ENCODE measurements at places on chromosomes 6 and 20.
A peak's percentile ranks its signal among the peaks of the same experiment; 100 is the strongest.

DNA sequence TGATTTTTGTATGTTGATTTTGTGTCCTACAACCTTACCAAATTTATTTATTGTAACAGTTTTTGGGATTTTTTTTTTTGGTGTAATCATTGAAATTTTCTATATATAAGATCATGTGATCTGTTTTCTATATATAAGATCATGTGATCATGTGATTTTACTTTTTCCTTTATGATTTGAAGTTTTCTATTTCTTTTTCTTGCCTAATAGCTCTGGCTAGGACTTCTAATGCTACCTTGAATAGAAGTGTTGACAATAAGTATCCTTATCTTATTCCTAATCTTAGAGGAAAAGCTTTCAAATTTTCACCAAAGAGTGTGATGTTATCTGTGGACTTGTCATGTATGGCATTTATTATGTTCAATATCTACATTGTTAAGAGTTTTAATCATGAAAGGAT is 69.7 kb downstream of the TNFAIP3 start:
- no peak for DNase-seq

DNA sequence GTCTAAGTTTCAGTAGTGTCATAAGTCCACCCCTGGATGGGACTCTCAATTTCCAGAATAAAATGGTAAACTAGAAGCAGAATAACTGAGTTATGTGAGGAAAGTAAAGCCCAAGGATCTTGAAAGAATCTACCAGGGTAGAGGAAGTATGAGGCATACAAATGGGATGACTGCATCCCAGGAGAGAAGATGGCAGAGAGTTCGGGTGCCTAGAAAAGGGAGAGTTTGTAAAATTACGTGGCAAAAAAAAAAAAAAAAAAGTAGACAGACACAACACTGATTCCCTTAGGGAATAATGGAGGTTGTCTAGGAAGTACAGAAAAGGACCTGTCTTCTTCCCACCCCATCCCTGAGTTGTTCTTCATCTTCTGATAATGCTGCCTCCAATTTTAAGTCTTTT is 3.4 kb downstream of the GABBR1 start:
- DNase-seq: no peak

DNA sequence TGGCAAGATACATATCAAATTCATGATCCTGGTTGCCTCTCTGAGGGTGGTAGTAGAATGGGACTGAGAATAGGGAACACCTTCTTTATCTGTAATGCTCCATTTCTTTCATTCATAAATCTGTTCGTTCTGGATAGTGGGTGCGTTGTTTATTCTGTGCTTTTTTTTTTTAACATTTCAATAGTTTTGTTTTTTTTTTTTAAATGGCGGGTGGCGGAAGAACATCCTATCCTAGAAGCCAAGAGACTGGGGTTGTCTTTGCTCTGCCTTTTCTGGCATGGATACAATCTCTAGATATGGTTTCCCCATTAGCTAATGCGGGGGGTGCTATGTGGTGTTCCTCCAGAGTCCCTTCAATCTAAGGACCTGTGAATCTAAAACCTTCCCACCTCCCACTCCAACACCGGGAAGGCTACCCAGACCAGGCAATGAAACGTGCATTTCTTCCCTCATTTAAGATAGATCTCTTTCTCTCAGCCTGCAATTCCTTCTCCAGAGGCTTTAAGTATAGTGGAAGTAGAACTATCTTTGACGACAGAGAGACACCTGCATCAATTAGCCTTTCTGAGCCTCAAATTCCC is 883 bp upstream of the CCDC28A start:
- no peak for DNase-seq

DNA sequence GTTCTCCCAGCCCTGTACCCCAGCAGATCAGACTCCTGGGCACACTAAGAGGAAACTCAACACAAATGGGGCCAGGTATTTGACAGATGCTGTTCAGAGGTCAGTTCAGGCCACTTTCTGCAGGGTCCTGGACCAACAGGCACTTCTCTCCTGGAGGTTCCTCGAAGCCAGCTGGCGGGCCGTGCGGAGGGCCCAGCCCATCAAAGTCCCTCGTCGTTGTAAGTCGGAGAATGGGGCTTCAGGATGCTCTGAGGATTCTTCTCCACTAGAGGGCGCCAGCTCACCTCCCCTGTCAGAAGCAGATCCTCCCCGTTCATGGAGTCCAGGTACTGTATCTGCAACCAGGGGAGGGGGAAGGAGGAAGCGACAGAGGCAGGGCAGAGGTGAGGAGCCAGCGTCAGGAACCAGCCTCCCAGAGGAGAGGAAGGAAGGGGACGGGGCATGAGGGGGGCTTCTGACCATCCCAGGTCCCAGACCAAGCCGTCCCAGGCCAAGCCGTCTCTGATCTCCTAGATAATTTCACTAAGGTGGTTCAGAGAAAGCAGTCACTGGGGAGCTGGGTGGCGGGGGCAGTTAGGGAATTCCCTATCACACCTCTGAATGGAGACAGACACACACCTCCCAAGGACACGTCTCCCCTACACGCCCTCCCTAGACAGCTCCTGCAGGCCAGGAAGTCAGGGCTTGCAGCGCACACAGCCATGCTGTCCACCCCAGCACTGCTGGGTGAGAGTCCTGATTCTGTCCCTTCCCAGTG is 11.7 kb upstream of the FAM83C start:
- DNase-seq: no peak

- DNase-seq: no peak
These were observed 198.7 kb upstream of the SGK1 start for GRCh38 chr6:134516582-134516981.

DNA sequence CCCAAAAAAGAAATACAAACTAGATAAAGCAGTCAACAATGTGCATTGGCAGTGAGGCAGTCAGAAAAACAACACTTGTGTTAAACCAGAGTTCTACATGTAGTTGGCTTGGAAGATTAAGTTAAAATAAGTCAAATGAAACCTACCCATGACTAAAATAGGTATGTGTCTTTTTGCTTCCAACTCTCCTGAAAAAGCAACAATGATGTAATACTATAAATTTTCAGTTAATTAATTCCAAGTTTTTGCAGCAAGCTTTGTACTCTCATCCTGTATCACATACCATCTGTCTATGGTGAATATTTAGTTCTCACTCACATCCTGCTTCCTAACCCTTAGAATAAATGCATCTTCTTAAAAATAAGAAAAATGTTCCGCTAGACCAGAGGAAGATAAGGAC is 261.5 kb downstream of the KIF16B start:
- no peak for DNase-seq

- DNase-seq: no peak
These were observed 29.3 kb downstream of the CDH4 start for GRCh38 chr20:61281286-61281795.

GRCh38 chr20:32484225-32484957 is 100.7 kb downstream of the NOL4L start:
- DNase-seq: no peak

DNA sequence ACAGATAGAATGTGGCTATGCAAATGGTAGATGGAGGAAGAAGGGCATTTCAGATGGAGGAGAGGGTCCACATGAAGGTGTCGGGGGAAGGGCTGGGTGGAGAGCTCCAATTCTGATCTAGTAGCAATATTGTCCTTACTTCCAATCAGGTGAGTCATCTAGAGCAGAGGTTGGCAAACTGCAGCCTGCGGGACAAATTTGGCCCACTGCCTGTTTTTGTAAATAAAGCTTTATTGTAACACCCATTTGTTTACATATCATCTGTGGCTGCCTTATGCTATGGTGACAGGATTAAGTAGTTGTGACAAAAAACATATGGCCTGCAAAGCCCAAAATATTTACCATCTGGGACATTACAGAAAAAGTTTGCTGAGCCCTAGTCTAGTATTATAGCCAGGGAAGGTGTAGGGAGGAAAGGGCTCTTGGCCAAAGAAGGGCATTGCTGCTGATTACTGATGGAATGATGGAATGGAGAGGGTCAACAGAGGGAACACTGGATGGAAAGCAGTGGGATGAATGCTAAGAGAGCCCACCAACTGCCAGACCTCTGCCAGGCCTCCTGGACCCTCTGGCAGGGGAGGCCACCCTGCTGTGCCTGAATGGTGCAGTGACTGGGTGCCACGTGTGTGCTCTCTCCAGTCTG is 79.8 kb downstream of the SLC22A23 start:
- no peak for DNase-seq

DNA sequence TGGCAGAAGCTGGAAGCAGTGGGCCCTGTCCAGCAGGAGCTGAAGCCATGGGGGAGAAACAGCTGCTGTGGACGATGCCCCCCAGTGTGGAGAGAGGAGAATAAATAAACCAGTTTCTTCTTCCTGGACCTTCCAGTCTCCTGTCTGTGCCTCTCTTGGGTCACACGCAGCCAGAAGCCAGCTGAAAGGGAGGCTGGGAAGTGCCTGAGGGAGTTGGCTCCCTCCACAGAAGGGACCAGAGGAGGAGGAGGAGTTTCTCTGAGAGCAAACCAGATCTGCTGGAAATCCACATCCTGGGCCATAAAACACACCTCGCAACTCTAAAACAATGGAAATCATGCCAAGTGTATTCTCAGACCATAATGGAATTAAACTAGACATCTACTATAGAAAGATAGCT is 577.0 kb downstream of the CDH26 start:
- DNase-seq: no peak

- peak; percentile 94 for DNase-seq
These were observed 6.9 kb upstream of the KIF16B start for GRCh38 chr20:16580147-16580546.

DNA sequence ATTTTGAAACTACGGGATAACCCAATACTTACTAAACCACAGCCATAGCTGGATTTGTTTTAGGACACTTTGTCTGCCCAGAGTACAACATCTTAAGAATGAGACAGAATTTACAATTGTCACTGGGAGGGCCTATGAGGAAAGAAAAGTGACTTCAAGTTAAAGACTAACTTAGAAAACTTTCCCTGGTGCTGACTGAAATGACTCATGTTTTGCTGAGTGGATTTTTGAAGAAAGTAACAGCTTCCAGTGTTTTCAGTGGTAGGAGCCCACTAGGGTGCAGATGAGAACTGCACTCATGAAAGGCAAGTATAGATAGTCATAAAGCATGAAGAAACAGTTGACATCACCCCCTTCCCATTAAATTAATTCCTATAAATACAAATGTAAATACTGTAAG is 988.2 kb upstream of the MAP3K7 start:
- no peak for DNase-seq

GRCh38 chr20:7516621-7517111 is 423.6 kb downstream of the HAO1 start:
- DNase-seq: peak; percentile 65

DNA sequence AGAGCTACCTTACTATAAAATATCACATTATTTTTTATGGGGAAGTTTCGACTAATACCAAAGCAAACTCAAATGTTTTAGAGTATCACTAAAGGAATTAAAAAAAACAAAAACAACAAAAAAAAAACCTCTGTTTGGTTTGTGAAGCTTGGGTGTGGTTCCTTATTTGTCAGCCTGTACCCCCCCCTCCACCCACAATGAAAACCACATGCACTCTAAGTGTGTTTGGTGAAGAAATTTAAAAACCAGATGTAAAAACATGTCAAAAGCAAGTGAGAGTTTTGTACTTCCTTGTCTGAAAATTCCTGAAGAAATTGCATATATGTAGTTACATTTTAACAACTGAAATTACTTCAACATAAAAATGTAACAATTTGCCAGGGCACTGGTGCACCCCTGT is 3.1 kb downstream of the STK38 start:
- DNase-seq: peak; percentile 52

- peak; percentile 43 for DNase-seq
These were observed 323.3 kb upstream of the NT5E start for GRCh38 chr6:85126485-85127167.

DNA sequence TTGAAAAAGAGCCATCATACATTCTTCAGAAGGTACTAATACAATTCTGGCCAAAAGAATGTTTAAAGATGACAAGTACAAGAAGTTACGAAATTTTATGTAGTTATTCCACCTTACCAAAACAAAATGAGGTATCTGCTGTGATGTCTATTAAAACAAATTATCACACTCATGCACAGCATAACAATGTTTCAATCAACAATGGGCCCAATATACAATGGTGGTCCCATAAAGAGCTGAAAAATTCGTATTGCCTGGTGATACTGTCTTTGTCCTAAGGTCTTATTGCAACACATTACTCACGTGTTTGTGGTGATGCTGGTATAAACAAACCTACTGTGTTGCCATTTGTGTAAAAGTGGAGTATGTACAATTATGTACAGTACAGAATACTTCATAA is 3.6 kb upstream of the NUP153 start:
- no peak for DNase-seq

- peak; percentile 75 for DNase-seq
These were observed 24.9 kb downstream of the COL21A1 start for GRCh38 chr6:56222499-56222898.

- DNase-seq: no peak
These were observed 111.6 kb downstream of the ERMARD start for GRCh38 chr6:169862892-169863525.

GRCh38 chr20:17394411-17394810 is 136.8 kb downstream of the BFSP1 start:
- DNase-seq: no peak

- peak; percentile 39 for DNase-seq
These were observed at the start of gene ADGRG6 for GRCh38 chr6:142301651-142302391. ADGRG6 (plus strand) TSS chr6:142302007; CDS start chr6:142302330, 323 bp downstream.

DNA sequence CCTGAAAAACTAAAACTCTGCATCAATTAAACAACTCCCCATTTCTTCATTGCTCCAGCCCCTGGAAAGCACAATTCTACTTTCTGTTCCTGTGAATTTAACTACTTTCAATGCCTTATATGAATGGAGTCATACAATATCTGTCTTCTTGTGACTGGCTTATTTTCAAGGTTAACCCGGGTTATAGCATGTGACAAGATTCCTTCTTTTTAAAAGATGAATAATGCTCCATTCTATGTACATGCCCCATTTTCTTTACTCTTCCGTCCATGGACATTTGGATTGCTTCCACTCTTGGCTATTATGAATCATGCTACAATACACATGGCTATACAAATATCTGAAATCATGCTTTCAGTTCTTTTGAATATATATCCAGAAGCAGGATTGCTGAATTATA is 334.9 kb upstream of the ID4 start:
- no peak for DNase-seq

- DNase-seq: no peak
These were observed 135.1 kb downstream of the AGPAT4 start for GRCh38 chr6:161138543-161139303.

GRCh38 chr6:82779041-82779440 is 286.6 kb downstream of the UBE3D start:
- no peak for DNase-seq

- no peak for DNase-seq
These were observed 7.5 kb downstream of the TRIM39 start for GRCh38 chr6:30334075-30334783.

DNA sequence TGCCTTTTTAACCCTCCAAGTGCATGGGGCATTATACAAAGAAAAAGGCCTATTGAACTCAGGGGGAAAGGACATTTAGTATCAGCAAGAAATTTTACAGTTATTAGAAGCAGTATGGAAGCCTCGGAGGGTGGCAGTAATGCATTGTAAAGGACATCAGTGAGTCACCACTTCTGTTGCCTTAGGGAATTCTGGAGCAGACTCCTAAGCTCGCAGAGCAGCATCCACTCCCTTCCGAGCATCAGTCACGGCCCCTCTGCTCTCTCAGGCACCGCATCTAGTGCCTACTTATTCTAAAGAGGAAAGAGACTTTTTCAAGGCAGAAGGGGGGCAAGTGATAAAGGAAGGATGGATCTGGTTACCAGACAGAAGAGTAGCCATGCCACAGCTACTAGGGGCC is 296.5 kb downstream of the RNGTT start:
- no peak for DNase-seq

Data from GM04504 (cell line).